Stimulated activated CD4-positive, alpha-beta T cell treated with anti-CD3 and anti-CD28 coated beads, TNF-alpha, amount 100 ng/mL, for 24 hours (primary cell): ENCODE measurements at places on chromosomes 3 and 15.
A peak's percentile ranks its signal among the peaks of the same experiment; 100 is the strongest.

DNA sequence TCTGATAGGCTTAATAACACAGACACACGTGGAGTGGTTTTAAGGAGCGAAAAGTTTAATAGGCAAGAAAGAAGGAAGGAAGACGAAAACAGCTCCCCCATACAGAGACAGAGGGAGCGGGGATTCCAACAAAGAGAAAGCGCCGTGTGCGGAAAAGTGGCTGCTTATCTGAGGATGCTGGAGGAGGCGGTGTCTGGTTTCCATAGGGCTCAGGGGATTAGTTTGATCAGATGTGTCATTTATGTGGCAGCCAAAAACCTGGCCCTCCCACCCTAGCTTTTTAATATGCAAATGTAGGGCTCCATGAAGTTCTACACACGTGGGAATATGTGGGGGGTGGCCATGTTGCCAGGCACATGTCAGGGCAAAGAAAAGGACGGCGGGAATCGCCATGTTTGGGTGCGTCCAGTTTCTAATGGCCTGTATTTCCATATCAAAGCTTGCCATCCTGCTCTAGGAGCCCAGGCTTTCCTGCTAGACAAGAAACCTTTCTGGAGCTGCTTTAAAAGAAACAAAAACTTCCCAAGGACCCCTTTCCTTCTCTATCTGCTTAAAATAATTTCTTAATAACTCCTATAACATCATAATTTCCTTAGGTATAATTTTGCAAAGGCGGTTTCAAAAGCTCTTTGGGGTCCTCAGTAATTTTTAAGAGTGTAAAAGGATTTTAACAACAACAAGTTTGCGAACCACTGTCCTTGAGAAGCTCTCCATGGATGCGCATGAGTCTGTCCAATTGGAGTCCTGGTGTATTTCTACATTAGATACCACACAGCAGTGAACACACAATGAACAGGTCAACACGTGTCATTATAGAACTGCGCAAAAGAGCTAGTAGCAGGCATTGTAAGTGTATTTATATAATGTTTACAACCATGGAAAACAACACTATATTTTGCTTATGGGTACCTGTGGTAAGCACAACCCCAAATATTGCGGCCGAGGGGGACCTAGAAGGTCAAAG is 622 bp upstream of the ZNF589 start:
- DNase-seq = no peak

- DNase-seq = no peak
Observed at GRCh38 chr3:19148768-19149091, 420 bp downstream of the KCNH8 start.

DNA sequence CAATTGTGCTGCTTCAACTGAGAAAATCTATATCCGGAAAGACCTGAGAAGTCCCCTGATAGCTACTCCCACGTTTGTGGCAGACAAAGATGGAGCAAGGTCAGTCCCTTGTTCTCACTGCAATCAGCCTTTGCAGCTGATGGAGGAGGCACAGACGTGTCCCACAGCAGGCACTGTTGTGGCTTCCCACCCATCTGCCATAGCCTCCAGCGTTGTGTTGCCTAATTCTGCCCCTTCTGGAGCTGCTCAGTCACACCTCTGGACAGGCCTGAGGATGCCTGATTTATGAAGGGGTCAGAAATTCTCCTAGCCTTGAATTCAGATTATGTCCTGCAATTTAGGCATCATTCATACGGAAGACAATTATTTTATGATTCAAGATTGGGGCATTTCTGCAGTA is 41.9 kb downstream of the MRPS25 start:
- no peak for DNase-seq

- DNase-seq = no peak
Observed at GRCh38 chr3:194986208-194987043, 284.5 kb downstream of the XXYLT1 start.

DNA sequence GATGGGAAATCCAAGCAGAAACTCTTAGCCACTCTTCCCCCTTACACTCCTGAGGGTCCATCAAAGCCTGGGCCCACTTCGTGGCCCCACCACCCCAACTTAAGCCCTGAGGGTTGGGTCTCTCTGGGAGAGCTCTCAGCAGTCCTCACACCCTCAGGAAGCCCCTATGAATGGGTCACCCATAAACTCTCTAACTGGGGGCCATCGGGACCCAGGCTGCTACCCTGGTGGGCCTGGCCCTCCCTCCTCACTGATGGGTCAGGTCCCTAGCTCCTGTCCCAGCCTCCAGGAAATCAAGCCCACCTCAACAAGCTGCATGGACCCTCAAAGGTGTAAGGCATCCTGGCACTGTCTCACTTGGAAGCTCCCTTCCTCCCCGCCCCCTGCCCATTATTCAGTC is 19.4 kb downstream of the SH2D7 start:
- no peak for DNase-seq

- no peak for DNase-seq
Observed at GRCh38 chr15:94653071-94653470, 421.7 kb downstream of the MCTP2 start.

- DNase-seq = no peak
Observed at GRCh38 chr3:73624821-73625665, at the start of gene PDZRN3. PDZRN3 (minus strand) TSS chr3:73624941.

DNA sequence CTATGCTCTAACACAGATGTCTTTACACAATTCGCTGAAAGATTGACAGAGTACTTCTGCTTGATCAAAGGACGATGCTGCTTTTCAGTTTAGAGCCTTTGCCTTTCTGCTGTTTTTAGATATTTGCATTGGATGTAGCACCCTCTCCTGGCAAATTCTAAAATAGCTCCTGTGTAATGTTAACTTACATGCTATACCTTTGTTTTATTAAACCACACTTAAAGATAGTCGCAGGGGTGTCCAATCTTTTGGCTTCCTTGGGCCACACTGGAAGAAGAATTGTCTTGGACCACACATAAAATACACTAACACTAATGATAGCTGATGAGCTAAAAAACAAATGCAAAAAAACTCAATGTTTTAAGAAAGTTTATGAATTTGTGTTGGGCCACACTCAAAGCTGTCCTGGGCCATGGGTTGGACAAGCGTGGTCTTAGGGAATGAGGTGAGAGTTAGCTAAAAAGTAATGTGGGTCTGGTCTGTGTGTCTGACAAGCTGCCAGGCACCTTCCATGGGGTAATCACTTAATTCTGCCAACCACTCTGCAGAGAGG is 62.9 kb downstream of the ATG7 start:
- peak; percentile 7 for DNase-seq

GRCh38 chr3:140766465-140766864 is 88.6 kb downstream of the TRIM42 start:
- no peak for DNase-seq

- DNase-seq = no peak
Observed at GRCh38 chr15:72511536-72511935, 37.4 kb downstream of the ARIH1 start.

GRCh38 chr3:177286034-177286433 is 88.8 kb upstream of the TBL1XR1 start:
- DNase-seq = no peak

DNA sequence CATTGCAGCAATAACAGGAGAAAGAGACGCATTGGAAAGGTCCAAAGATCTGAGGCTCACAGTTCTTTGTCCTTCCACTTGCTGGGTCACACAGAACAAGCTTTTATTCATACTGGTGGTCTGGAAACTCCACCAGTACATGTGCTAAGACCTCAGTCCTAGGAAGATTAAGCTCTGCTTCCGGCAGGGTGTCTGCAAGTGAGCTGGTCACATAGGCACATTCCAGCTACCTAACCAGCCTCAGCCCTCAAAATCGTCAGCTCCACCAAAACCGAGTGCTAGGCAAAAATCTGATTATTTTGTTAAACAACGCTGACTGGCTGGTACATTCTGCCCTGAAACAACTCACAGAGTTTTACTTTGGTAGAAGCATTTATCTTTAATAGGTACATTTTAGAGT is 2.2 kb downstream of the ZBED2 start:
- DNase-seq = no peak

DNA sequence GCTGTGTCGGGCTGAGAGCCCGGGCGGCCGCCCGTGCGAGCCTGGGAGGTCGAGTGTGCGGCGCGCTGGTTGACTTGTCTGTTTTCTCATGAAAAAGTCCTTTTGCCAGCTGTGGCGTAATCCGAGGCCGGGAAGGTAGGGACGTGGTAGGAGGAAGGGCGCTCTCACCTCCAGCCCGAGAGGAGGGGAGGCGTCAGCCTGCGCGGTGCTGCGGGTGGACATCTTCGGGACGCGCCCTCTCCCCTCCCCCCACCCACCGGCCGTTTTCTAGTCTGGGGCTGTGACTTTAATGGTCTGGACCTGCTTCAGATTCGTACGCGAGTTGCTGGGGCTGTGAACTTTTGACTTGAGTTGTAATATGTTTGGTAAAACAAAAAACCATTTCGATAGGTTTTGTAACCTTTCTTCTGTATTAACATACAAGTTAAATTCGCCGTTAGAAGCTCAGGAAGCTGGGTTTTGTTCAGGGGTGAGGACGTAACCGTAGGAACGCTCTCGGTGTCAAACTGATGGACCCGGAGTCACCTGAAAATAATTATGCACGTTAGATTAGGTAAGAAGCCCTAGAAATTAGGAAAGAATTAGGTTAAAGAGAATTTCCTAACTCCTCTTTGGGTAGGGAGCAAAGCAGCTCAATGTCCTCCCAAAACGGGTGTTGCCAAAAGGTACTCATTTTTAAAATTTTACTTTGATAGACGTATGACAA is 762 bp downstream of the NCK1 start:
- DNase-seq = peak; percentile 13

GRCh38 chr3:190606596-190606995 is 92.7 kb downstream of the IL1RAP start:
- no peak for DNase-seq

GRCh38 chr15:59303633-59304032 is 69.0 kb downstream of the MYO1E start:
- no peak for DNase-seq

GRCh38 chr3:46482632-46483350 is 15.0 kb upstream of the RTP3 start:
- no peak for DNase-seq

GRCh38 chr3:11898611-11899325 is 52.1 kb upstream of the TAMM41 start:
- DNase-seq = no peak

GRCh38 chr15:49131403-49131802 is 24.0 kb downstream of the COPS2 start:
- no peak for DNase-seq

- no peak for DNase-seq
Observed at GRCh38 chr15:74131628-74132413, 1.4 kb downstream of the ISLR2 start.

DNA sequence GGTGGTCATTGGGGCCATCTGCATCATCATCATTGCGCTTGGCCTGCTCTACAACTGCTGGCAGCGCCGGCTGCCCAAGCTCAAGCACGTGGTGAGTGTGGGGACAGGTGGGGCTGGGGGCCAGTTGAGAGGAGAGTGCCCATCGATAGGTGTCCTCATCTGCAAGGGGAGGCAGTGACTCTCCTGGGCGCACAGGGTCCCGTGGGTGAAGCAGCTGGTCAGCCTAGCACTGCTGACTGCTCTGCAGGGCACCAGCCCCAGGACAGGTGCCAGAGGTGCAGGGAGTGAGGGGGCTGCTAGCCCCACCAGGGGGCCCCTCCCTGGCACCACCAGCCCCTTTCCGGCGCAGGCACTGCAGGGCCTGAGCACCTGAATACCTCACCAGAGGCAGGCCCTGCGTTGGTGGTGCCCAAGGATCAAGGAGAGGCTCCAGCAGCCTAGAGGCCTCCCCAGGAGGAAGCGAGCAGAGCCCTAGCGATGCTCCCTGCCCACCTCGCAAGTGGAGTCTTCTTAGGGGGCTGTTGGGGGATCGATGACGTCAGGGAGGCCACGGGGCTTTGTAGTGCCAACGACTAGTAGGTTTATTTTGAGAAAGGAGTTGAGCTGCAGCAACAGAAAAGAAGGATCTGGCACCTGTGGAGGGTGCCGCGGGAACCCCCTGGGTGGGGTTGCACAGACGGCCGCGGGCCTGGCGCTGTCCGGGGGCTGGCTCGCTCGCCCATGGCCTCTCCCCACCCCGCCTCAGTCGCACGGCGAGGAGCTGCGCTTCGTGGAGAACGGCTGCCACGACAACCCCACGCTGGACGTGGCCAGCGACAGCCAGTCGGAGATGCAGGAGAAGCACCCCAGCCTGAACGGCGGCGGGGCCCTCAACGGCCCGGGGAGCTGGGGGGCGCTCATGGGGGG is 976 bp upstream of the ABTB1 start:
- peak; percentile 11 for DNase-seq

GRCh38 chr3:47057212-47057671 is 77.8 kb downstream of the NBEAL2 start:
- DNase-seq = peak; percentile 18

GRCh38 chr15:63334821-63335220 is 46.8 kb downstream of the CA12 start:
- no peak for DNase-seq
